ENCODE measurements at places on chromosomes 11 and 22.

- DNase-seq, result no peak
These were observed 542.1 kb upstream of the LUZP2 start for GRCh38 chr11:23954730-23955129.

- no peak for DNase-seq
These were observed 451 bp downstream of the FHIP1B start for GRCh38 chr11:6233984-6234386.

GRCh38 chr22:37604875-37605274 lies 3.8 kb upstream of the GGA1 start:
- DNase-seq, result no peak

DNA sequence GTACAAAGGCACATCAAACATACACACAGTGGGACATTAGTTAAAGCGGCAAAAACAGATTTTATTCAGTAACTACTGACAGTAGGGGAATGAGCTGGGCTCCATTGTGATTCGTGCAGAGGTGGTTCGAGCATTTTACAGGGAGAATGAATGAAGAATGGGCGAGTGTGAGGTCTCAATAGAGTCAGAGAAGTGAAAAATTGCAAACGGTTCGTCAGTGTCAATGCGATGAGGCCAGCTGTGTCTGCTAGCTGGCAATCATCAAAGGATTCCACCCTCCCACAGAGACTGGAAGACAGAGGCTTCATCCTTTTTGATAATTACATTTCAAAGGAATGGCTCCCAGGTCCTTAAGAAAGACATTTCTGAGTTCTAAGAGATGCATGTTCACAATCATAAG lies 17.4 kb downstream of the OR4D9 start:
- DNase-seq, result no peak

- no peak for DNase-seq
These were observed 70.0 kb downstream of the RBX1 start for GRCh38 chr22:41021061-41021612.

GRCh38 chr11:2991452-2992233 lies 486 bp downstream of the NAP1L4 start:
- peak; percentile 26 for DNase-seq

- DNase-seq, result no peak
These were observed 346.8 kb downstream of the ETS1 start for GRCh38 chr11:128240546-128240945.

DNA sequence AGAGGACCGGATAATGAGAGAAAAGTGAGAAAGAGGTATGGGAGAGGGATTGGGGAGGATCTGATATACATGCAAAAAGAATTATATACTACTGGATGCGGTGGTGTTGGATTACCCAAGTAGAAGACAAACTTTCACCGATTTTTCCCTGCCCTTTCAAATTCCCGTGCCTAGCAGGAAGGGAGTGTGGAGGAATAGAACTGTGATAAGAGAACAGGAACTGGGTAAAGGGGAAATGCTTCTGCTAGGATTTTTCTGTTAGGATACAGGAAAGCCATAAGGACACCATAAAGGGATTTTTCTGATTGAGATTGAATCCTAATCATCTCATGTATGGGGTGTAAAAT lies 480 bp upstream of the MTMR2 start:
- peak; percentile 44 for DNase-seq

DNA sequence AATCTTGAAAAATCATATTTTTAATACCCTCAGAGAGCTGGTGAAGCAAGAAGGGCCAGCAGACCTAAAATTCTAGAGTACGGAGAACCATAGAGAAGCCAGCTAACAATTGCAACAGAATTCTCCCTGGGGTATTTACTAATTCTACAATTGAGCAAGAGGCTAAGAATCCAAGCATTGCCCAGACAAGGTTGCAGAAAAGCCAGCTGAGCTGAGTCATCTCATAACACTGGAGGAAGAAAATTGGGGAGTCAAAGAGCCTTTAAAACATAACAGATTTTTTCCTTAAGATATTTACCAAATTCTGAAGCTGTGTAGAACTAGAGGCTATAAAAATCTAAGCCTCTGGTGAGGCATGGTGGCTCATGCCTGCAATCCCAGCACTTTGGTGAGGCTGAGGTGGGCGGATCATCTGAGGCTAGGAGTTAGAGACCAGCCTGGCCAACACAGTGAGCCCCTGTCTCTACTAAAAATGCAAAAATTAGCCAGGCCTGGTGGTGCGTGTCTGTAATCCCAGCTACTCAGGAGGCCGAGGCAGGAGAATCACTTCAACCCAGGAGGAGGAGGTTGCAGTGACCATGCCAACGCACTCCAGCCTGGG lies 13.6 kb upstream of the TMEM216 start:
- peak; percentile 57 for DNase-seq

DNA sequence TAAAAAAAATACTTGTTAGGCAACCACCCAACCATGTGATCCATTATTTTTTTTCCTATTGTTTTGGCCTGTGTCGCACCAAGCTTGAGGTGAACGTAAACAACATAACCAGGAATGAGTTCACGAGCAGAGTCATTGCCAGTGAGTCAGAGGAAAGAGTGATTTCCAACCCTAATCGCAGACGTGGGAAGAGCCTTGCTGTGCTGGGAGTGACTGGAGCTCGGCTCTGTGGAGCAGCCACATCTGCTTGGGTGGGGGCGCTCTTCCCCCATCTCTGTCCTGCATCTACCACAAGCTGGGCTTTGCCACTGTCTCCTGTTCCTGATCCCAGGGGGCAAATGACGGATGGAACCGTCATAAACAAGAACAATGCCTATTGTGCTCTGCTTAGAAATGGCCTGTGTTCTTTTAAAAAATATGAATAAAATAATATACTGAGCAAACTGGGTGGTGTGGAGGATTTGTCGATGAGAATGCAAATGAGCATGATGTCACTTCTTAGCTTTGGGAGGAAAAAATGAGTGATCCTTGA lies 210.0 kb downstream of the KIRREL3 start:
- peak; percentile 93 for DNase-seq

DNA sequence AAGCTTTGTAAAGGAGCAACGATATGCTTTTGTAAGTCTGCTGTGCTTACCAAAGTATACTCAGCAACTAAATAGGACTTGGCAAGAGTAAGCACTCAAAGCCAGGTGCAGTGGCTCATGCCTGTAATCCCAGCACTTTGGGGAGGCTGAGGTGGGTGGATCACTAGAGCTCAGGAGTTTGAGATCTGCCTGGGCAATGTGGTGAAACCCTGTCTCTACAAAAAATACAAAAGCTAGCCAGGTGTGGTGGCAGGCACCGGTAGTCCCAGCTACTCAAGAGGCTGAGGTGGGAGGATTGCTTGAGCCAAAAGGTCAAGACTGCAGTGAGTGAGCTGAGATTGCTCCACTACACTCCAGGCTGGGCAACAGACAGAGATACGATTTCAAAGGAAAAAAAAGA lies 67.5 kb downstream of the PAK1 start:
- DNase-seq, result no peak

GRCh38 chr11:128424851-128425285 lies 162.5 kb downstream of the ETS1 start:
- DNase-seq, result peak; percentile 56

DNA sequence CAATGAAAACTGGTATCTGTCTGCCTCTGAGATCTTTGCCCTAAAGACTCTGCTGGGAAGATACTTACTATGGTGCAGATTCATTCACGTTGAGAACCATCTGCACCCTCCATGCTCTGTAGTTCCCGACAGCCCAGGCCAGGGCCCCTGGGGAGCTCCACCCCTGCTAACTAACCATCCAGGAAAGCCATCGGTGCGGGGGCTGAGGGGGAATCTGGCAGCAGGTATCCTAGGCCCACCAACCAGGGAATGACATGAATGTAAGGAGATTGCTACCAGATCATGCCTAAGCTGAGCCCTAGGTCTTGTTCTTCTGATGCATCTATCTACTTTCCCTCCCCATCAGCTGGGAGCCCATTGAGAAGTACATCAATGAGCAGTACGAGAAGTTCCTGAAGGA lies 11.3 kb upstream of the WBP2NL start:
- DNase-seq, result no peak

DNA sequence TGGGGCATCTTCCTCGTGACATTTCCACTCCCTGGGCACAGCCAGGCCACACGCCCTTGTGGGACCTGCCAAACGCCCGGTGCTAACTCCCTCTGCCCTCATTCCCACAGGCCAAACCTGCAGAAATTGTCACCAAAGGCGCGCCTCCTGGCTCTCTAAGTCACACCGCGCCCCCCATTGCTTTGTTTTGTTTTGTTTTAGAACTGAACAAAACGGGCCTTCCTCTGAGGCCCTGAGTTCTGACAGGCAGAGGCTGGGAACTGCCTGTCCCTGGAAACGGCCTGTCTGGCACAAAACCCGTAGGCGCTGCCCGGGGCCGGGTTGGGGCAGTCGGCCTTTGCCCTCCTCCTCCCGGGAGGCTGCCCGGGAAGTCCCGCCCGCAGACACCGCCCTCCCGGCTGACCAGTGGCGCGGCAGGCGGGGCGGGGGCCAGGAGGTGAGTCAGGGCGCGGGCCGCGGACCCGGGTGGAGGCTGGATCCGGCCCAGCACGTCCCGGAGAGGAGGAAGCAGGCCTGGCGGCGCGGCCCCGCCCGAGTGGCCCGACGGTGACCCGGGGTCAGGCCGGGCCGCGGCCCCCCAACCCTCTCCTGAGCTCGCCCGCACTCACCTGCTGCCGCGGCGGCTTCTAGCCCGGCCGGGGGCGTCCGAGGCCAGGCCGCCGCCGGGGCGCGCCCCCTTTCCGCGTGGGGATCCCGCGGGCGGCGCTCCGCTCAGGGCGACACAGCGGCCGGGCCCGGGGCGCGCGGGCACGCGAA lies 465 bp downstream of the SUN2 start:
- peak; percentile 77 for DNase-seq

DNA sequence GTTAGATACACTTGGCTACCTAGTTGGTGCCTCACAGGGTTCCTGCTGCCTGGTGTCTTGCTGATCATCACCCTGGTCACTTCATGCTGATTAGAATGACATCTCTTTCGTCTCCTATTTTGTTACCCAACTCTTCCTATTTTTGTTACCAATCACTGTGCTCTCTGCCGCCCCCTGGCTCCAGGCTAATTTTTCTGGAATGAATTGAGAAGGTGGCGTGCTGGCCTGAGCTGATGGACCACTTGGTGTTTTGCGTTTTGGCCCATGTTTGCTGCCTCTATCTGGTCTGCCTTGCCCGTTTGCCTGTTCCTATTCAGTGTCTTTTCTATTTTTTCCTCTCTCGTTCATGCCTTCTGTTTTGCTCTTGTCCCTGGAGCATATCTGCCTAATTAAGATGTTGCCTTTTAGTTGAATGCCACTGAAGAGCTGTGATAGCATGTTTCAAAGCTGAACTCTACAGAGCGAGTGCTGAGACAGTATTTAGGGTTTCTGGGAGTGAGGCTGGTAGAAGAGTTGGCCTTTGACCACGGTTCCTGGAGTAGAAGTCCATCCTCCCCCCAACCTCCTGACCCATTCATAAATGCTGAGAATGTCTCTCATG lies 5.9 kb upstream of the ATF4 start:
- no peak for DNase-seq

DNA sequence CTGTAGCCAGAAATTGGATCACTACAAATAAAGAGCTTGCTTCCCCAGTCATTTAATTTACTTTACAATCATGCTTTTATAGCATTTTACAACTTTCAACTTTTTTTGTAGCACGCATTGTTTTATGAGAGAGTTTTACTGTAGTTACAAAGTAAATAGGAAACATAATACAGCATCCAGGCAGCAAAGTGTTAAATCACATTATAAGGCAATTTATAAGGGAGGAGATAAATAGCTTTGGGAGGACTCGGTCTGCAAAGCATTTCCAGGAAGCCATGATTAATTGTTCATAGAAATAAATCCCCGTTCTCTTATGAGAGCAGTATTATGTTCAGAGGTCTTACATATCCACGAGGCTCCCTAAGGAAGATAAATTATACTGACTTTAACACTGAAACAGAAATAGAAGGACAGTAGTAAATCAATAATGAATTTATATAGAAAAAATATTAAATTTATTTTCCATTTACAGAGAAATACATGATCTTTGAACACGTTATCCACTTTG lies 792.6 kb upstream of the RAG2 start:
- DNase-seq, result no peak

- no peak for DNase-seq
These were observed 106.8 kb upstream of the ALX4 start for GRCh38 chr11:44416776-44417175.
